ENCODE measurements at places on chromosomes 3 and 15.

DNA sequence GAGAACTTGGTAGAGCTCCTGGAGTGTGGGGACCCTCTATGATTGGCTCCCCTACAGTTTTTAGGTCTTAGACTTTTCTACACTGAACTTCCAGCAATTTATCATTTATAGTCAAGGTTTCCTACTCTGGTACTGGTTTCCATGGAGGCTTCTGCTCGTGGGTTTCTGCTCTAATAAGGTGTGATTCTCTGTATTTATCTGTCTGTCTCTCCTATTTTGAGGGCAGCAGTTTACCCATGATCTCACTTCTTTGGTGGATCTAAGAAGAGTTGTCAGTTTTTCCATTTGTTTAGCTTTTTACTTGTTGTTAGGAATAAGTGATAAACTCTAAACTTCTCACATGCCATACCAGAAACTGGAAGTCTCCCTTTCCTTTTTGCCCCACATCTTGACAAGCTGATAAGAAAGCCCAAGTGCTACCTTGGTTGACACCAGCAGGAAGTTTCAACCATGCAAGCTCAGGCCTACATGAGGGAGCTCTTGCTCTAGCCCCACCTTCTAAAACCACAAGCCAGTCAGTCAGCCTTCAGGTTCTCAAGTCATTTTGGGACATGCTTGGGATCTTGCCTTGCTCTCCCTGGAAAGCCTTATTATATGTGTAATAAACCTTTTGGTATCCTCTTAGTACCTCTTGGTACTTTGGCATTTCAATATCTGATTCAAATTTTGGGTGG, 10.0 kb downstream of the TIMMDC1 start:
- DNase-seq = no peak

DNA sequence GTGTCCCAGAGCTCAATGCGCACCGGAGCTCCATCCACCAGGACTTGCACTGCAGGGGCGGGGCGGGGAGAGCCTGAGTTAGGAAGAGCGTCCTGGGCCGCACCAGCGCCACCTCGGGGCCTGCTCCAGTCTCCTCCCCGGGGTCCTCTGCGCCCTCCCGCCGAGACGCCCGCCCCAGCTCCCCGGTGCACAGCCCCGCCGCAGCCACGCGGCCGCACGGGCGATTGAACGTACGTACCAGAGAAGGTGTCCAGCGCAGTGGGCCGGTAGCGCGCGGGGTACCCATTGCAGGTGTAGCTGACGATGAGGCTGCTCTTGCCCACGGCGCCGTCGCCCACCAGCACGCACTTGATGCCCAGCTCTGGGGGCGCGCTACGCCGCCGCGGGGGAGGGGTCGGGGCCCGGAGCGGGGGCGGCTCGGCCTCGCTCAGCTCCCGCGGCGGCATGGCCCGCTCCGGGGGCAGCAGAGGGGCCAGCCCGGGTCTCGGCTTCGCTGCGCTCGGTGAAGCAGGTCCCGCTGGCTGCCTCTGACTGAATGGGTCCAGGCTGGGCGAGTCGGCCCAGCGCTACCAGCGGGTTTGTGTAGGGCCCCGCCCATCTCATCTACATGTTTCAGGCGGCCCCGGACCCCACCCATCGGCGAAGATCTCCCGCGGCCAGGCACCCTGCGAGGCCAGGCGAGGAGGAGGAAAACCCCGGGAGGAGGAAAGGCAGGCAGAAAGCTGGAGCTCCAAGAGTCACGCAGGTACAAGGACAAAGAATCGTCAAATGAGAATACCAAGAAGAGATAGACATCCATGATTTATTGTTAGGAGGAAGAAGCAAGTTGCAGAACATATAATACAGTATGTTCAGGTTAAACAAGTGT, at the start of gene RHOV:
TSS of gene RHOV (minus strand) at position 541 of the 868 bp plus-strand sequence. CDS start at position 446, 95 bp downstream.
- peak; percentile 23 for DNase-seq

GRCh38 chr3:49994476-49994875, 54.5 kb downstream of the RBM6 start:
- DNase-seq = no peak

DNA sequence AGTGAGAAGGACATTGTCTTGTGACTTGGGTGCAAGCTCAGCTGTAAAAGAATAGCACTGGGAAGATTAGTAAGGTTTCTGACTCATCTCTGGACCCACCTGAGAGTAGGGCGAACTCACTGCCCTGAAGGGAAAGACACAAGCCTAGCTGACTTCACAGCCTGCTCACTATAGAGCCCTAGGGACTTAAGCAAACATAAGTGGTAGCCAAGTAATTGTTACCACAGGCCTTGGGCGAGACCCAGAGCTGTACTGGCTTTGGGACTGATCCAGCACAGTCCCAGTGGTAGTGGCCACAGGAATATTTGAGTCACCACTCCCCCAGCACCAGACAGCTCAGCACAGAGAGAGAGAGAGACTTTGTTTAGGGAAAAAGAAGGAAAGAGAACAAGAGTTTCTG, 429.9 kb downstream of the TBL1XR1 start:
- DNase-seq = no peak

GRCh38 chr3:4894891-4895530, 84.2 kb upstream of the BHLHE40 start:
- DNase-seq = no peak

DNA sequence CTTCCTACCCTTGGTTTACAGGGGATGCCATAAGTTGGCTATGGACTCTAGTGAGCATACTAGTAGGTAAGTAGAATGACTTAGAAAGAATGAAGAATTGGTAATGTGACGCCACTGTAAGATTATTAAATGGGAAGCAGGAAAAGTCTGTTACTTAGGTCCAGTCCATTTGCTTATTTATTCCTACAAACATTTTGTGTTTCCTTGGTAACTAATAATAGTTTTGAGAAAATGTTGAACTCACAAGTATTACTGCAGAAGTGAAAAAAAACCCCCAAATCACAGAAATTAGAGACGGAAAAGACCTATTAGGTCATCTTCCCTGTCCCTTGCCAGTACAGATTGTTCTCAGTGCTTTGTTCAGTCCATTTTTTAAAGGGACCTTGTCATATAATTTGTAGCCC, 63.5 kb downstream of the CMSS1 start:
- no peak for DNase-seq

DNA sequence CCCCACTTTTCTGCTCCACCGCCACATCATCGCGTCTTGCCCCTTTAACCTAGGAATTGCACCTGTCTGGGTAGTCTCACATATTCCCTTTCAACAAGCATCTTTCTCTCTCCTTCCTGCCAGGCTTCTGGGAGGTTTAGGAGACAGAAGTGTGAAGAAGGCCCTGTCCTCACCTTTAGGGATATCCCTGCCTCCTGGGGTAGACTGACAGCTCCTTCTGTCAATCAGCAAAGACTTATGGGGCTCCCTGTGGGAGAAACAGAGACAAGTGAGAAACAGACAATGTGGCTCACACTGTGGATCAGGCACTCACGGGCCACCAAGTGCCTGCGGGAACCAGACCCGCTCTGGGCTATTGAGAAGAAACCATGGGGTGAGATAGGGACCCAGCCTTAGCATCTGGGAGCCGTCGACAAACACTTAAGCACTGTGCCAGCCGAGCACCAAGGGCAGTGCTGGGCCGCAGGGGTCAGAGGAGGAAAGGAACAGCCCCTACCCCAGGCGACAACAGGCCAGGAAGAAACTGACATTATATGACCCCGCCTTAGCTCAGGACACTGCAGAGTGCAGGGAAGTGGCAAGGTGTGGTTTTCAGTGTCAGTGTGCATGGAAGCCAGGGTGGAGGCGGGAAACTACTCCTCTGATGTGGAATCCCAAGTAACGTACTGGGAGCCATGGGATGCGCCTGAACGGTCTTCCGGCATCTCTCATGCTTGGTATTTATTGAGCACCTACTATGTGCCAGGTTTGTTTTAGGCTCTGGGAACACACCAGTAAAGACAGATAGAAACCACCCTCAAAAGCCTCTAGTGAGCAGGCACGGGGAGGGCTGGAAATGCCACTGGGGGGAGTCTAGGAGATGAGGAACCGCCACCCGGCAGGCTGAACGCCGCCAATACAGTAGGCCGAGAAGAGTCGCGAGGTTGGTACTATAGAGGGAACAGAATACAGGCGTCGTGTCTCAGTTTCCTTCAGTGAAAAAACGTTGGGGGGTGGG, 1.8 kb downstream of the EFCC1 start:
- no peak for DNase-seq

DNA sequence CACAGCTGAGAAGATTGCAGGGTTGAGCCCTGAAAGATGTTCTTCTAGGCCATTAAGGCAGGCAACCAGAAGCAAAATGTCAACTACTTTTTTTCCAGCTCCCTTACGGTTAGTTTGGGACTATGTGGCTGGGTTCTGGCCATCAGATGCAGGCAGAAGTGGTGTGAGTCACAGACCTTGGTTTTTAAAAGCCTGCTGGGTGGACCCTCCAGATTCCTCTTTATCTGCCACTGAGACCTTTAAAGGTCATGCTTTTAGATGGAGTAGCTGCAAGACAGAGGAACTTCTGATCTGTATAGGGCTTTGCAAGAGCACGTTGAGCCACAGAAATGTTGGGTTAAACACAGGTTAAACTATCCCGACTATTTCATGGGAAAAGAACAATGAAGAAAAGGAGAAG, 102.9 kb downstream of the CHST2 start:
- DNase-seq = no peak

DNA sequence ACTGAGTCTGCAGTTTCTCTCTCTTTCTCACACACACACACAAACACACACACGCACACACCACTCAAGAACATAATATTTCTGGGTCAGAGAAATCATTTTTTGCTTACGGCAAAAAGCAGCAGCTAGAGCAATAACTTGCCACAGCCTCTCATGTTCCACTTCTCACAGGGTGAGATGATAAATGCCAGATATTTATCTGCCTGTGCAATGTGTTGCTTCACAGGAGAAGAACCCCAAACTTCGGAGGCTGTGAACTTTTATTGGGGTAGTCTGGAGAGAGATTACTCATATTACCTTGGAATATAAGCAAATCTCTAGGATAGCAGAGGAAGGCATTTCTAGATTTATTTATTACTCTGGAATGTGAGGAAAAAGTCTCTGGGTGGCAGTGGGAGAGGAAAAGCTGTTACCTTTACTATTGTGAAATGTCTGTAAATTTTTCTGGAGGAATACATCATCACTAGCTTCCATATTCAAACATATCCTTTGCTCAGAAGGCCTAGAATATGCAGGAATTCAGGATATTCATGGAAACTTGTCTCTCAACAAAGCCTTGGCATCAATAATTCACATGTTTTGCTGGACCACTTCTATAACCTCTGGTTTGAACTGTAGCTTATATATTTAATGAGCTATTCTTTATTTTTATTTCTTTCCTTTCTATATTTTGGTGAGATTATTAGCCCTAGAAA, 369.2 kb downstream of the NSUN3 start:
- DNase-seq = no peak

DNA sequence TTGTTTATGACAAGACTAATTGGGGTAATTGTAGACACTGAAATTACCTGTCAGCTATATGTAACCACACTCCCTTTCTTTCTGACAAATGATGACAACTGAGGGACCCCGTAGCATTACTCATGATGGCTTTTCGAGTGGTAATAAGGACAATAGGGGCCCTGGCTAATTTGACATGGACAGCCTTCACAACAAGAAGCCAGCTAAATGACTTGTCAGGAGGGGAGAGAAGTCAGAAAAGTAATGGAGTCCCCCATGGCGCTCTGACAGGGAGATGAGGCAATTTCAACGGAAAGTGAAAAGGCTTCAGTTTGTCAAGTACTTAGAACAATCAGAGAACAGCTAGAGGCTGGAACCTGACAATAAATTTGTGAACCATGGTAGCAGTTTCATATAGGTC, 177.3 kb downstream of the CDIN1 start:
- DNase-seq = no peak

DNA sequence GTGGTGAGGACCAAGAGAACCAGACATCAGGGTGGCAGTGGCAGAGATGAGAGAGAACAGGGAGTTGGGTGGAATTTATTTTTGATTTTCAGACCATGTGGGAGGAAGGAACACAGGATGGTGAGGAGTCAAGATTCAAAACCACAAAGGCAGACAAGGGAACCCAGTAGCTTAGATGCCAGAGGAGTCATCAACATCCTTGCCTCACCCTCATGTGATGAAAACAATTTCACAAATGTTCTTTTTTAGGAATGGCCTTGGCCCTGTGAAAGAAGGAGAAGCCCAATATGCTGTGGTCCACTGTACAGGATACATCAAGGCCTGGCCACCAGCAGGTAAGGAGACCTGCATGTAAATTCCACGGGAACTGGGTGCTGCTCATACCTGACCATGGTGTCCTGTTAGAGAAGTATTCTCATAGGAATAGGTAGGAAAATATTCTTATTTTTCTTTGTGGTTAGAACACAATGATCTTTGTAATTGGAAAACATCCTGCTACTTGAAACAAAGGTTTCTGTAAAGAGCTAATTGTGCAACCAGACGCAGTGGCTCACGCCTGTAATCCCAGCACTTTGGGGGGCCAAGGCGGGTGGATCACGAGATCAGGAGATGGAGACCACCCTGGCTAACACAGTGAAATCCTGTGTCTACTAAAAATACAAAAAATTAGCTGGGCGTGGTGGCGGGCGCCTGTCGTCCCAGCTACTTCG, 110.0 kb downstream of the ARNT2 start:
- DNase-seq = no peak
